ENCODE measurements at places on chromosomes 3 and 15.

GRCh38 chr3:81696090-81696489, 65.4 kb downstream of the GBE1 start:
- no peaks in the 10 kb centered on the region for H3K27me3 ChIP-seq
- no peak overlapping the region for H3K4me3 ChIP-seq
- no peak for DNase-seq
- H3K27ac ChIP-seq = no peak overlapping the region
- H3K36me3 ChIP-seq = peaks cover 4% of the 10 kb centered on the region

- no peaks in the 10 kb centered on the region for H3K27me3 ChIP-seq
- no peak overlapping the region for H3K27ac ChIP-seq
- no peak for DNase-seq
- H3K4me3 ChIP-seq = no peak overlapping the region
- no peaks in the 10 kb centered on the region for H3K36me3 ChIP-seq
Measured at GRCh38 chr3:31253782-31254181, 278.9 kb upstream of the STT3B start.

DNA sequence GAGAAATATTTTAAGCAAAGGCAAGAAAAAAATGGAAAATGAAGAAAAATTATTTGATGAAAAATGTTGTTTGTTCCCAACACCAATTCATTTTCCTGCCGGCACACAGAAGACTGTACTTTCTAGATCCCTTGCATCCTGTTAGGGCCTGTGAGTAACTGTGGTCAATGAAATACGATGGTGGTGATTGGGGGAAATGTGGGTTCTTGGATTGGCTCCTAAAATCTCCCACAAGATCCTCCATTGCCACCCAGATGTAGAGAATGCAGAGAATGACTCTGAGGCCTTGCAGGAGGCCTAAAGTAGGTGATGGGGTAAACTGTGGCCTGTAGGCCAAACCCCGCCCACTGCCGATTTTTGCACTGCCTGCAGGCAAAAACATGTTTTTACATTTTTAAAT, 46.3 kb upstream of the C3orf70 start:
- H3K27me3 ChIP-seq = no peaks in the 10 kb centered on the region
- no peak for DNase-seq
- H3K36me3 ChIP-seq = no peaks in the 10 kb centered on the region
- no peak overlapping the region for H3K27ac ChIP-seq
- no peaks in the 10 kb centered on the region for H3K4me1 ChIP-seq

DNA sequence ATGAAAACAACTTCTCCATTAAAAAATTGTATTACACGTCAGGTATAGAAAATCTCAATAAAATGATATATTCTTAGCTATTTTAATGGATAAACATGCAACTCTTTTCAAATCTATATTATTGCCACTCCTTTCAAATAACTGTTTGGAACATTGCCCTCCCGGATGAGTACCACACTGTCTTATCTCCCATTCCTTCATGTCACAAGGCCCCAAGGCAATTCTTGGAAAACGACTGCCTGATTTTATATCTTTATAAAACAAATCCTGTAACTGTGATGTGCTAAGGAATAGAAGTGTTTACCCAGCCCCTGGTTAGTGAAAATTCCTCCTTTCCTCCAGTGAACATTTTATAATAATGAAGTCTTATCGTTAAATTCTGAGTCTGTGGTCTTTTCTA, 6.2 kb upstream of the ZNF619 start:
- peaks cover 8% of the 10 kb centered on the region for H3K36me3 ChIP-seq
- H3K4me1 ChIP-seq = no peaks in the 10 kb centered on the region
- H3K27me3 ChIP-seq = no peaks in the 10 kb centered on the region
- no peak overlapping the region for H3K27ac ChIP-seq
- H3K4me3 ChIP-seq = no peak overlapping the region
- DNase-seq = no peak

- H3K4me1 ChIP-seq = no peaks in the 10 kb centered on the region
- DNase-seq = no peak
- H3K27ac ChIP-seq = no peak overlapping the region
- no peaks in the 10 kb centered on the region for H3K27me3 ChIP-seq
- no peaks in the 10 kb centered on the region for H3K36me3 ChIP-seq
- H3K4me3 ChIP-seq = no peak overlapping the region
Measured at GRCh38 chr3:64928683-64929082, 240.9 kb upstream of the ADAMTS9 start.

DNA sequence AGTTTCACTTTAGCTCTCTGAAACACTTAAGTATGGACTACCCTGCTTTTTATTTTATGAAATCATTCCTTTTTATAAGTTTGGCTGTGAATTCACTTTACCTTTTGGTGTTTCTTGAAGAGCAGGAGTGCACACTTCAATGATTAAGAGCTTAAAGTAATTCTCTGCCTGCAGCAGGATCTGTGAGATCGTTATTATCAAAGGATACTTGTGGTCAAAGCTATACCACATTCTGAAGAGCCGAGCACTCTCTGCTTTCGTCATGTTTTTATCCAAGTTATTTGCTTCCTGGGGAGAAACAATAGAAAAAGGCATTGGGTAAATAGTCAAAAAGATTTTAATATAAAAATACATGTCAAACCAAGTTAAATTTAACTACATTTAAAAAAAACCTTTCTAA, 243.7 kb downstream of the CHST2 start:
- no peak for DNase-seq
- no peak overlapping the region for H3K27ac ChIP-seq
- no peaks in the 10 kb centered on the region for H3K27me3 ChIP-seq
- H3K4me1 ChIP-seq = no peaks in the 10 kb centered on the region
- H3K36me3 ChIP-seq = peaks cover 3% of the 10 kb centered on the region
- no peak overlapping the region for H3K4me3 ChIP-seq

DNA sequence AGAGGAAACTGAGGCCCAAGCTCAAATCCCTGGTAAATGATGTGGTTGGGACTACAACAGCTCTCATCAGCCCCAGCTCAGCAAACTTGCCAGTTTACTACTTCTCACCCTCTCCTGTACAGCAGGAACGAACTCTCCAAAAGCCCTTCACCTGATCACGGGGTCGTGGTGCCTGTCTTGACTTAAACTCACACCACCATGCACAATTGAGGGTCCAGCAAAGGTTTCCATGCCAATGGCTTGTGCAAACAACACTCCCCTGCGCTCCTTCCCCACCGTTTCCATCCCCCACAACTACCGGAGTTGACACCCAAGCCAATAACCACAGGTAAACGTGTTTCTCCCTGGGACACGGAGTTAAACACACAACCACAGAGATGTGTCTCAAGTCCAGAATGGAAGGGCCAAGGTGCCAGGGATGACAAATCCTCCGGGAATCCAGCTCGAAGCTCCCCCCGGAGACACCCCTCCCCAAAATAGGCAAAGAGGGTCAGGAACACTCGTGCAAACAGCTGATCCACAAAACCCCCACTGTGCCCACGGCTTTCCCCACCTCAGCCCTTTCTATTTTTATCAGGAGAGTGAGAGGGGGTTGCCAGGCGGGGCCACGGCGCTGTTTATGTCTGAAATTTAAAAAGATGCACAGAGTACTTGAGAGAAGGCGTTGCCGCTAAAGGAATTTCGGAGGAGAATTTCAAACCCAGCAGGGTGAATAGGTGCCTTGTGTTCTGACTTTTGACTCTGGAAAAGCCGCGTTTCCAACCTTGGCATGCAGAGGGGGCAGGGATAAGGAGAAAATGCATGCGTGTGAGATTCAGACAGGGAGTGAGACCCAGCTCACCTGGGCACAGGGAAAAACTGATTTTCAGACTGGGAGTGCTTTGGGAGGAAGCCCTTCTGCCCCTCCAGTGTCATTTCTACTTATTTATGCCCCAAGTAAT, 10.6 kb upstream of the ACAN start:
- no peak for DNase-seq
- H3K4me3 ChIP-seq = no peak overlapping the region
- no peaks in the 10 kb centered on the region for H3K27me3 ChIP-seq
- no peaks in the 10 kb centered on the region for H3K4me1 ChIP-seq

DNA sequence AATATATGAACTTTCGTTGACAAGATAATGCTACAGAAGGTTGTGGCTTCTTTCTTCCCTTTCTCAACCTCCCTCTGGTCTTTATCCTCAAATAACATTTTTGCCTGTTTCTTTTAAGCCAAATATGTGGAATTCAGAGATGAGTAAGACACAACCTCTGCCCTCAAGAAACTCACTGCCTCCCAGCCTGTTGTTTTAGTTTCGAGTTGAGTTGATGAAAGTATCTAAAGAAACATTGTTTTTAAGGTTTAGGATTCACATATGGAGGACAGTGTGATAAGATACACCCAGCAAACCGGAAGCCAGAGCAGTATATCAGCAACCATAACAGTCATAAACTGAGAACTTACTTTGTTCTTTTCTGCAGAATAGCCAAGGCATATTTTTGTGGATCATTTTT, 218.6 kb downstream of the THSD4 start:
- DNase-seq = no peak
- H3K27ac ChIP-seq = peak overlapping the region; percentile 91
- H3K4me1 ChIP-seq = peaks cover 5% of the 10 kb centered on the region
- H3K27me3 ChIP-seq = no peaks in the 10 kb centered on the region
- H3K4me3 ChIP-seq = no peak overlapping the region

- DNase-seq = no peak
- no peaks in the 10 kb centered on the region for H3K4me1 ChIP-seq
- no peak overlapping the region for H3K27ac ChIP-seq
- no peaks in the 10 kb centered on the region for H3K27me3 ChIP-seq
- no peak overlapping the region for H3K4me3 ChIP-seq
Measured at GRCh38 chr3:119738741-119739140, 35.9 kb downstream of the CFAP91 start.

GRCh38 chr15:27342991-27343390, 372.0 kb downstream of the GABRG3 start:
- H3K36me3 ChIP-seq = no peaks in the 10 kb centered on the region
- H3K27me3 ChIP-seq = no peaks in the 10 kb centered on the region
- H3K4me3 ChIP-seq = no peak overlapping the region
- no peak for DNase-seq
- no peaks in the 10 kb centered on the region for H3K4me1 ChIP-seq

DNA sequence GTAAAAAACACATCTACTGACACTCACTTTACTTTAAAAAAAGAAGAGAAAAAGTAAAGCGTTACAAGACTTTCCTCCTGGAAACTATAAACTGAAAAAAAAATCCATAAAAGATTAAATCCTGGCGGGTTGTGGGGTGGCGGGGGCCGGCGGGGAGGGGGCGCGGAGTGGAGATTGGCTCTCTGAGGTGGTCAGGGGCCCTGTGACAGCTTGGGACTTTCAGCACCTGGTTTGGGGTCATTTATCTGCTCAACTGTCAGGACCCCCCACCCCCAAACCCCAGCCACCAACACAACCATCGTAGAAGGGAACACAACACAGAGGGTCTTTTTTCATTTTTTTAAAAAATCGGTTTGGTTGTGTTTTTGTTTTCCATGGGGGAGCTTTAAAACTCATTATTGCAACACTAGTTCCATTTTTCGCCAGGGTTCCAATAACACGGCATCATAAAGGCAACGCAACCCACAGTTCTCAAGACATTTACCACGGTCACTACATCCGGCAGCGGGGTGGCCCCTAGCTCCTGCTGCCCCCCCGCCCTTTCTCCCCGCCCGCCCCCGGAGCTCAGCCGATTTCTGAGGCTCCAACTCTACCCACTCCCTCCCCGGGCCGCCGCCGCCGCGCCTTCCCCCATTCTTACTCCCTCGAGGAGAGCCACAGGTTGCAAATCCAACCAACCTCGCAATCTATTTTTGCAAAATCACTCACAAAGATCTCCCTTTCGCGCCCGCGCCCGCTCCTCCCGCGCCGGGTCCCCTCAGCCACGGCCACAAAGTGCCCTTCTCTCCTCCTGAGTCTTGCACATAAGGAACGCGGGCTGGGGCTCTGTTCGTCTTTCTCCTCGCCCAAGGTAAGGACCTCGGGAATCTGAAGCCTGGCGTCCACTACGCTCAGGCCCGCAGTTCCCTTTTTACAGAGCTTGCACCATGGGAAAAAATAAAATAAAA, 1.8 kb downstream of the BCL6 start:
- peak overlapping the region; percentile 73 for H3K4me3 ChIP-seq
- DNase-seq = peak; percentile 23
- peak overlapping the region; percentile 98 for H3K27ac ChIP-seq
- H3K27me3 ChIP-seq = no peaks in the 10 kb centered on the region
- H3K36me3 ChIP-seq = no peaks in the 10 kb centered on the region

- H3K4me3 ChIP-seq = no peak overlapping the region
- no peak for DNase-seq
- no peaks in the 10 kb centered on the region for H3K27me3 ChIP-seq
- H3K4me1 ChIP-seq = no peaks in the 10 kb centered on the region
Measured at GRCh38 chr3:178676077-178676476, 139.8 kb downstream of the KCNMB2 start.

- no peak overlapping the region for H3K27ac ChIP-seq
- DNase-seq = no peak
- no peak overlapping the region for H3K4me3 ChIP-seq
- H3K36me3 ChIP-seq = no peaks in the 10 kb centered on the region
Measured at GRCh38 chr3:4063916-4064574, 239.1 kb upstream of the SETMAR start.

- peaks cover 8% of the 10 kb centered on the region for H3K36me3 ChIP-seq
- H3K4me1 ChIP-seq = peaks cover 18% of the 10 kb centered on the region
- peak overlapping the region; percentile 65 for H3K27ac ChIP-seq
Measured at GRCh38 chr15:93063262-93063671, 25.7 kb downstream of the RGMA start.

DNA sequence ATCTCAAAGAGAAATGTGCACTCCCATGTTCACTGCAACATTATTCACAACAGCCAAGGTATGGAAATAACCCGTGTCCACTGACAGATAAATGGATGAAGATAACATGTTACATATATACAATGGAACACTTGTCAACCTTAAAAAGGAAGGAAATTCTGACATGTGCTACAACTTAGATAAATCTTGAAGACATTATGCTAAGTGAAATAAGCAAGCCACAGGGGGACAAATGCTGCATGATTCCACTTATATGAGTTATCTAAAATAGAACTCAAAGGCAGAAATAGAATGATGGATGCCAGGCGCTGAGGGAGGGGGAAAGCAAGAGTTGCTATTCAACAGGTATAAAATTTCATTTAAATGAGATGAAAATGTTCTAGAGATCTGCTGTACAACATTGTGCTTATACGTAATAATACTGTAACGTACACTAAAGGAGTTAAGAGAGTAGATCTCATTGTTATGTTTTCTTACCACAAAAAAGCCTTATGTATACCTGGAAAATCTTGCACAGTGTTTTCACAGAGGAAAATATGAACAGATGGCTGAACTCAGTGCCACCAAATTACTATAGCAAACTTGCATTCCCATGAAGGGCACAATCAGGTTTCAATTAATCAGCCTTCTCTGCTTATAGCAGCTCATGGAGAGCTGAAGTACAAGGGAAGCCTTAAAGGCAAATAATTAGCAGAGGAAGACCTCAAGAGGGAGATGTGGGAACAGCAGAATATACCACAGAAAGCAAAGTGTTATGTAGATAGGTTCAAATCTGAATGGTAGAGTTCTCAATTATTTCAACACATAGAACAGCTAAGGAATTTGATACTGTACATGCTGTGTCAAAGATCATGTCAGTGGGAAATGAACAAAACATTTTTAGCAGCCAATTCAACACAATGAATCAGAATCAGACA, 8.1 kb upstream of the VPS39 start:
- H3K27me3 ChIP-seq = no peaks in the 10 kb centered on the region
- peaks cover 57% of the 10 kb centered on the region for H3K36me3 ChIP-seq
- DNase-seq = no peak
- no peak overlapping the region for H3K27ac ChIP-seq
